ENCODE measurements at places on chromosomes 13 and 19.

DNA sequence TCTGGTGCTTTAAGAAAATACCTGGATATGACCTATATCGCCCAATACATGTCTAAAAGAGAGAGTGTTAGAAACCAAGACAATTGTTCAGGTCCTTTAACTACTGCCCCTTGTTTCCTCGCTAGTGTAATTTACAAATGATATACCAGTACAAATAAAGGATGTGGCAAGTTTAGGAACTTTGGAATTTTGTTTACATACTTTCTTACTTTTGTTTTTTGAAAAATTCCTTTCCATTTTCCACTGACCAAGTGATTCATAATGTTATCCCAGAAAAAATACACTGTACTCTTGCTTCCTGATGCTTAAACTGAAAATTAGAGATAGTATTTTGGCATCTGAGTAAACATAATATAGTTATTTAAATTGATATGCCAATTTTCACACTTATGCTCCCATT lies 96.8 kb upstream of the CSNK1A1L start:
- no peak for DNase-seq

GRCh38 chr13:85616275-85616674 lies 182.9 kb downstream of the SLITRK6 start:
- no peak for DNase-seq

- no peak for DNase-seq
Measured at GRCh38 chr19:14554382-14554812, 17.5 kb downstream of the NDUFB7 start.

DNA sequence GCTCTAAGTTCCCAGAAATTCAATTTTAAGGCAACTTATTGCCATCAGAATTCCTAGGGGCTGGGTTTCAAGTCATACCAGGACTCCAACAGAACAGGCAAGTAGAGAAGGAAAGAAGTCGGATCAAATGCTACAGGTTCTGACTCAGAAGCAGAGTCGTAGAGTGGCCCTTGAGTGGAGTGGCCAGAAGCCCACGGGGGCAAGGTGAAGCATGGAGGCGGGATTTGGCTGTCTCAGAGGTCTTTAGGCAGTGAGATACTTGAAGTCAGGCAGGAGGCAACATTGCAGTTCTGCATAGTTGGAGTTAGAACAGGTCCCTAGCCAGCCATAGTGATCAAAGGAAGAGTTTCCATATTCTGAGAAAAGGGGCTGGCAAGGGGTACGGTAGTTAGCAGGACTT lies 111.6 kb downstream of the NHLRC3 start:
- no peak for DNase-seq

DNA sequence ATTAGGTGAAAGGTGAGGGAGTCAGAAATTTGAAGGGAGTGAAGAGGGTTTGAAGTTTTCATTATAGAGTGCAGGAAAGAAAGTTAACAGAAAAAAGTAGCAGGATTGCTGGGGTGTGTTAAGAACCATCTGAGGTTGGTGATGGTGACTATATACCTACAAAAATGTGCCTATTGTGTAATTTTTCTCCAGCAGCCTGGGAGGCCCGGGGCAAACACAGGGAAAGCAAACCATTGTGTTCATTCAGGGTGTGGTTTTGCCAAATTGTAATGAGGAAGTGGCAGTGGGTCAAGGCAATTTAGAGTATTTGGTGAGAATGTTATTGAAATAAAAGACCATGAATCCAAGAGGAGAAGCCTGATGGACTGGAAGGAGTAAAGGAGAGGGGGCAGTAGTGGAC lies 8.2 kb upstream of the SUCLA2 start:
- DNase-seq = no peak

- no peak for DNase-seq
Measured at GRCh38 chr13:49342454-49342853, 94.7 kb downstream of the CDADC1 start.

DNA sequence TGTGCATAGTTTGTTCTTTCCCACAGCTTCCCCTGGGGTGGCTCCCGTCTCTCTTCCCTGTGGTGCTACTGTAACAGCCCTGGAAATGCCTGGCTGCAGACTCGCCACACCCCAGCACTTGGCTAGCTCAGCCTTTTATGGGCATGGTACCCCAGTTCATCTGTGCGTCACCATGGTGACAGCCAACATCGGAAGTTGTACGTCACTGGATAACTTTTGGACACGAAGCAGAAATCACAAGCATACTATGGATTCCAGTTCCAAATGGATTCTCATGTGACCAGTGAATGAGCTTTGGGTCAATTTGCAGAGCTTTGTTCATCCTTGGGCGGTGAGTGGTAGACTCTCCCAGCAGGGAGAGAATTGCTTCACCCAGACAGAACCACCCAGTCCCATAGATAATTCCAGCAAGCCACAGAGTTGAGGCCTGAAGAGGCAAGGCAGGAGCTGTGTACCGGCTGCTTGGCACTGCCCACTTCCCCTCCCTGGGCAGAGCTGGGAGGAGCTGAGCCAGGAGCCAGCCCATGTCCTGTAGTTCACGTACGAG lies 54.4 kb downstream of the COL4A2 start:
- DNase-seq = no peak

GRCh38 chr13:41763782-41764181 lies 197.1 kb downstream of the VWA8 start:
- DNase-seq = no peak

DNA sequence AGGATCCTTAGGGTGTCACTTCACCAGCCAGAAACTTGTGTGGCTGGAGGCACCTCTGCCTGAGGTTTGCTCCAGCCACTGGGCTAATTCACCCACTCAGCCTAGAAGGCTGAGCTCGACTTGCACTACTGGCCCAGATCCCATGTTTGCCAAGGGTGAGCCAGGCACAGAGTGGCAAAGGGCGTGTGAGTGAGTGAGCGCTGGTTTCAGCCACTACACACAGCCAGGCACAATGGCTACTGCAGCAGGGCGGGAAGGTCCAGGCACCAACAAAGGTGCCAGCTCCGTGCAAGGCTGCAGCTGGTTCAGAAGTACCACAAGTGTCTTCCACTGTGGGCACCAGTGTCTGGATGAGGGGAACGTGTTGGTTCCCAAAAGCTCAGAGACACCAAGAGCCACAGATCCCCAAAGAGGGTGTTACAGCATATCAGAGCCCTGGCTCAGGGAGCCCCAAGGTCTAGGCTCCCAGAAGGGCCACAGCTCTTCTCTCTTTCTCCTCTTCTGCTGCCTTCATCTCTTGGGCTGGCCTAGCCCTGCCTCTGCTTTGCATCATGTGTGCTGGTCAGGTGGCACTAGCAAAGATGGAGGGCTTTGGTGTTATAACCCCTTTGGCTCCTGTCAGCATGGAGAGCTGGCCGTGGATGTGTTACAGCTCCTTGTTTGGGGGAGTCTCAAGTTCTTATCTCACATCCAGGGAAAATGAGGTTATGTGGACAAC lies 736.3 kb upstream of the KLHL1 start:
- DNase-seq = no peak

DNA sequence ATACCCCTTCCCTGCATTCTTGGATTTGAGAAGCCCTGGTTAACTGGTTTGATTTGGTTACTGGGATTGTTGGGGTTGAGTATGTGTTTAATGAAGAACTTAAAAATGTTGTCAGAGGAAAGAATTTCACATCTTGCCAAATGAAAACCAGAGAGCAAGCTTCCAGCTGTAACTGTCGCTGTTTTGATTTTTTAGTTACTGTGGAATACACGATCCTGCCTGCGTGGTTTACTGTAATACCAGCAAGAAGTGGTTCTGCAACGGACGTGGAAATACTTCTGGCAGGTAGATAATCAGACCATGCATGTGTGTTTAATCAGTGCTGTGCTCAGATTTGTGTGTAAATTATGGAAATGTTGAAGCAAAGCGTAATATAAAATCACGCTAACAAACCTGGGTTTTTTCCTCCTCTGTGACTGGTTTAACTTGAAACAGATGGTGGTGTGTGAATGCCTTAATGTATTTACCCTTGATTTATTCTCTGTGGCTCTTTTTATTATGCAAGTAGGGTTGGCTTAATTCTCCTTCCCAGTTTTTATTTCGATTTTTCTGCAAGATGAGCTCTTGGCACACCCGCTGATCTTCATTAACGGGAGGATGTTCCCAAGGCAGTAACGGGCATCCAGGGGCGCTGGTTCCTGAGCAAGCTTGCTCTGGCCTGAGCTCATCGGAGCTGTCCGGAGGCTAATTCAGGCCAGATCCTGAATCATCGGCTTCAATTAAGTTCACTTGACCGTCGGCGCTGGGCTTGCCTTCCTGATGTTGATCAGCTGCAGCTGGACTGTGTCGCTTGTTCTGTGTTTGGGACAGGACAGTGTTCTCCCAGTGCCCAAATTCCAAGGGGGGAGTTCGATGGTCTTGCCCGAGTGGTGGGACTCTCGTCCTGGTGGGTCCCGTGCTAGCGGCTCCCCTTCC lies 16.0 kb downstream of the UPF1 start:
- no peak for DNase-seq

DNA sequence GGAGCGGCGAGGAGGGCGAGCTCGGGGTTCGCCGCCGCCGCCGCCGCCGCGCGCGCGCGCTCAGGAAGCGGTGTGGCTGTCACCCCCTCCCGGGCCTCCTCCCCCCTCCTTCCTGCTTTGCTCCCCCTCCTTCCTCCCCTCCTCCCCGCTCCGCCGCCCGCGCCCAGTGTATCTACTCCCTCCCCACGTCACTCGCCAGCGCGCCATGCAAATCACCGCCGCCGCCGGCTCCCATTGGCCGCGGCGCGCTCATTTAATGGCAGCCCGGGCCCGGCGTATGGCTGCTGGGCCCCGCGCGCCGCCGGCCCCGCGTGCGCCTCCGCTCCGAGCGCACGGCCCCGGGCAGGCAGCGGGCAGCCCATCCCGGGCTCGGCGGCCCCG lies 335 bp upstream of the SOX1 start:
- peak; percentile 75 for DNase-seq

GRCh38 chr19:45884682-45885555 lies 1.0 kb downstream of the IRF2BP1 start:
- DNase-seq = no peak

DNA sequence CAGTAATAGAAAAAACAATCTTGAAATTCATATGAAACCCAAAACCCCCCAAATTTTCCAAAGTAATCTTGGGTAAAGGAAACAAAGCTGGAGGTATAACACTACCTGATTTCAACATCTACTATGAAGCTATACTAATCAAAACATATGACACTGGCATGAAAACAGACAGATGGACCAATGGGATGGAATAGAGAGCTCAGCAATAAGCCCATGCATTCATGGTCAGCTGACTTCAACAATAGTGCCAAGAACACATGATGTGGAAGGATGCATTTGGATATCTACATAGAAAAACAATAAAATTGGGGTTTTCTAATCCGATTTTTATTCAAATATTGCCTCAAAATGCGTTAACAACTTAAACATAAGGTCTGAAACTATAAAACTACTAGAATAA lies 32.2 kb upstream of the ZNF766 start:
- no peak for DNase-seq

DNA sequence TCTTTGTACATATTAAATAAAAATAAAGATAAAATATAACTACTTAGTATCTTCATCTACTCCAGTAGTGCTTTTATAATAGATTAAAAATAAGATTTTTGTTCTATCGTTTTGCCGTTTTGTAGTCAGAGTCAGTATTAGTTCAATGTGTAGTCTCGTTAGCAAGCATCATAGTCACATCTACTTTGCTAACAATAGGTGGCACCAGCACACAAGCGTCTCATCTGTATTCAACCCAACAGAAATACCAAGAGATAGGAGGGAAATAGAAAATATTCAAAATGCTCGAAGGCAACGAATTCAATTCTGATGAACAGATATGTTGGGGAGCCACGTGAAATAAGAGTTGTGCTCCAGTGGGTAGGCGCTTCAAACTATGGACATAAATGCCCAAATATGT lies 21.4 kb upstream of the MICU2 start:
- no peak for DNase-seq

GRCh38 chr13:20714563-20715329 lies 11.2 kb downstream of the IL17D start:
- no peak for DNase-seq

DNA sequence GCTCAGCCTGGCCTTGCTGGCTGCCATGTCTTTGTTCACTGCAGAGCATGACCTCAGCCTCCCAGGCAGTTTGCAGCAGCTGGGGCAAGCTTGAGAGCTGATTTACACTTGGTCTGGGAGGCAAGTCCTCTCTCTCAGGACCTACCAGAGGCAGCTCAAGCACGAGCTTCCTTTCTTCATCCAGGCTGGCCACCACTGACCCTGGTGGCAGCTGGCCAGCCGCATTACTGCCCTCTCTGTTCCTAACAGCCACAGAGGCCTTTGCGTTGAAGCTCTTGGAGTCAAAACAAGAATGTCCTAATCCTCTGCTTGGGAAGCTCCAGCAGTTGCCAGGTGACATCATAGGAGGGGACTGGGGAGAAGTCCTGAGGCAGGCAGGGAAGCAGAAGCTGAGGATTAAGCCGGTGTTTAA lies 85.7 kb downstream of the NUFIP1 start:
- DNase-seq = no peak

DNA sequence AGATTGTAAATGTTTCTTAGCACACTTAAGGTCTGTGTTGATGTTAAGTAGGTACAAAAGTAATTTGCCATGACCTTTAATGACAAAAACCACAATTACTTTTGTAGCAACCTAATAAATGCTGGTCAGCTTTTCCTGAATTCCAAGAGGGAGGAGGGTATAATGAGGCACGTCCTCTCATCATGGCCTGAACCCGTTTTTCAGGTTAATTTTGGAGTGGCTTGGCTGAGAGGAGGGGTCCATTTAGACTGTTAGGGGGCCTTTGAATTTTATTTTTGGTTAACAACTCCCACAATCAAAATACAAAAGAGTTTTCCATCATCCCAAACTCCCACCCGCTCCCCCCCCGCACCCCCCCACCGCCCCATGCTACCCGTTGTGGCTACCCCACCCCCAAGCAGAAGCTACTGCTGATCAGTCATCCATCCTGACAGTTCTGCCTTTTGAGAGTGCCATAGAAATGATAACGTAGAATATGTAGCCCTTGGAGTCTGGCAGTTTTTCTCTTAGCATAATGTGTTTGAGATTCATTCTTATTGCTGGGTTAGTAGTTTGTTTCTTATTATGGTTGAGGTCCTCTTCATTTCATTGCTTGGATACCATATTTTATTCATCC lies 14.4 kb upstream of the PLEKHF1 start:
- no peak for DNase-seq

DNA sequence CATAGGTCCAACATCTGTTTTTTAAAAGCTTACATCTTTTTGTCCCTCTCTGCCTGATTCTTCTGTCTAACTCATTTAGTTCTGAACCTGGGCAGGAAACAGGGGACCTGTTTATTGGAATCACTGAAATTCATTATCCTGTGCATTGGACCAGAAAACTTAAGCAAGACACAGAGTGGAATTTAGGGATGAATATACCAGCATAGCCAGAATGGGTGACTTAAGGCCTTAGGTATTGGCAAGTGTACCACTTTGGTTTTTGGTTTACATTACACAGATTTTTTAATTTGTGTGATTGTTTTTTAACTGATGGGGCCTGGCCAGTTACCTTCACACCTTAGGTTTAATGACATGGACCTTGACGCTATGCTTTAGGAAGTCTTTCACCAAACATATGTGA lies 232.5 kb downstream of the GPC5 start:
- no peak for DNase-seq

GRCh38 chr19:34904664-34905527 lies 21.8 kb upstream of the ZNF30 start:
- no peak for DNase-seq

DNA sequence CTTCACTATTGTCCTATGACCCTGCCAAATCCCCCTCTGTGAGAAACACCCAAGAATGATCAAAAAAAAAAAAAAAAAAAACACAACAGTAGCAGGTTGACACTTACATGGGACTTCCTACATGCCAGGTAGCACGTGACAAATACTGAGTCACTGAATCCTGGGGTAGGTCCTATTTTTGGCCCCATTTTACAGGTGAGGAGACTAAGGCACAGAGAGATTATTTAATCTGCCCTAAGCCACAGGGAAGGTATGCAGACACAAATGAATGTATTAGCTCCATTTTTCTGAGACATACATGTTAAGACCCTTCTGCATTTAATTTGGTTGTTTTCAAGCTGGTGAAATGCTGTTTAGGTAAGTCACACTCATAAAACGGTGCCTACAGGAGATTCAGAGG lies 15.7 kb downstream of the ZNF575 start:
- no peak for DNase-seq

Data from NCI-H1417 treated with DMSO at 0.1 percent for 48 hours (cell line).